NCI-H1436 treated with DMSO at 0.1 percent for 48 hours (cell line): ENCODE measurements at places on chromosomes 3 and 15.

GRCh38 chr3:65443739-65444446, 594.8 kb downstream of the MAGI1 start:
- no peak for DNase-seq

DNA sequence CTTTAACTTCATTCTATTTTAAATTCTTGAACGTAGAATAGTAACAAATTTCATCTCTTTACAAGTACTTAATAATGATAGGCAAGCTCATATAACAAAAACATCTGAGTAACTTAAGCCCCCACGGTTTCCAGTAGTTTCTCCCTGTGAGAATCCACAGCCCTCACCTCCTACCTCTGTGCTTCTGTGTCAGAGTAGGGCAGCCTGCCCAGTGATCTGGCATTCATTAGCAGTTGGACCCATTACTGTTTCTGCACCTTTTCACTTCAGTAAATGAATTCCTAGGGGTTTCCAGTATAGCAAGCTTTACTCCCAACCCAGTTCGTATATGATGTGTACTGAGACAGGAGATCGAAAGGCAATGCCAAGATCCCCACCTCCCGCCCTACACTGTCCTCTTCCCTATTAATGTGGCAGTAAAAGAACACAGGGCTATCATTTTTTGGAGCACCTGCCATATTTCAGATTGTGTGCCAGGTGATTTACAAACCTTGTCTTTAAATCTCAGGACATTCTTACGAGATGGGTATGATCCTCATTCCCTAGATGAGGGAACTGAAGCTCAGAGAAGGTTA, 40.8 kb downstream of the EIF2AK4 start:
- no peak for DNase-seq

GRCh38 chr3:66703501-66703900, 202.7 kb upstream of the LRIG1 start:
- no peak for DNase-seq

- DNase-seq, result no peak
These were observed 4.5 kb downstream of the RPS17 start for GRCh38 chr15:82535566-82536408.

DNA sequence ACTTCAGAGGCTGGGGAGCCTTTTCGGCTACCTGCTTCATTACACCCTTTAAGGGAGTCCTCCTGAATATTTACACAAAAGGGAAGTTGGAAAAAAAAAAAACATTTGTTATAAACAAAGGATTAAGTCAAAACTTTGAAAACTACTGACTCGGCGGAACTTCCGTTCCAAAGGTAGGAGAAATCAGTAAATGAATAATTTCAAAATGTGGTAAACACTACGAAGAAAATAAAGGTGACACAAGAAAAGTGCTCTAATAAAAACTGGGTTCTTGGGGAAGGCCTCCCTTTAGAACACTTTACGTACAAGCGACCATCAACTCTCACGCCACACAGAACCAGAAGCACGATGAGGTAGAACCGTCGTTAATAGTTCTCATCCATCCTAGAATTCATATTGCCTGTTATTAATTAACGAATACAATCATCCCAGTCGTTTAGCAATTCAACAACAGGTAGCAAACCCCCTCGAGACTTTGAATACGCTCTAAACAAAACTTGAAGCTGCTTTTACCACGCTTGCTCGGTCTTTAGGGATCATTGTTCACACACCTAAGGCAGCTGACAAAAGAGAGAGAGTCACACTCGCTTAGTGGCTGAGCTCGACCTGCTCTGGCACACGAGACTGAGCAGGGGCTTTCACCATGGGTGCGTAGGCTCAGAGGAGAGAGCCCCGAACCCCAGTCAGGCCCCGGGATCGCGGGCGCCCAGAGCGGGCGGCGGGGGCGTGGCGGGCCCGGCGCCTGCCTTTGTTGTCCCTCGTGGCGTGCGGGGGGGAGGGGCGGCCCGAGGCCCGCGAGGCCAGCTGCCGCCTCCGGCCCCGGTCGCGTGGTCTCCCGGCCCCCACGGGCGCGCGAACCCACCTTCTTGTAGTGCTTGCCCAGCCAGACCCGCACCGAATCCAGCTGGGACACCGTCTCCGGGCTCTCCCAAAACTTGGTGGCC, 680 bp downstream of the SMARCC1 start:
- no peak for DNase-seq

GRCh38 chr3:72724070-72724469, 124.2 kb downstream of the SHQ1 start:
- no peak for DNase-seq

GRCh38 chr3:125313060-125313635, 62.0 kb downstream of the ZNF148 start:
- no peak for DNase-seq

DNA sequence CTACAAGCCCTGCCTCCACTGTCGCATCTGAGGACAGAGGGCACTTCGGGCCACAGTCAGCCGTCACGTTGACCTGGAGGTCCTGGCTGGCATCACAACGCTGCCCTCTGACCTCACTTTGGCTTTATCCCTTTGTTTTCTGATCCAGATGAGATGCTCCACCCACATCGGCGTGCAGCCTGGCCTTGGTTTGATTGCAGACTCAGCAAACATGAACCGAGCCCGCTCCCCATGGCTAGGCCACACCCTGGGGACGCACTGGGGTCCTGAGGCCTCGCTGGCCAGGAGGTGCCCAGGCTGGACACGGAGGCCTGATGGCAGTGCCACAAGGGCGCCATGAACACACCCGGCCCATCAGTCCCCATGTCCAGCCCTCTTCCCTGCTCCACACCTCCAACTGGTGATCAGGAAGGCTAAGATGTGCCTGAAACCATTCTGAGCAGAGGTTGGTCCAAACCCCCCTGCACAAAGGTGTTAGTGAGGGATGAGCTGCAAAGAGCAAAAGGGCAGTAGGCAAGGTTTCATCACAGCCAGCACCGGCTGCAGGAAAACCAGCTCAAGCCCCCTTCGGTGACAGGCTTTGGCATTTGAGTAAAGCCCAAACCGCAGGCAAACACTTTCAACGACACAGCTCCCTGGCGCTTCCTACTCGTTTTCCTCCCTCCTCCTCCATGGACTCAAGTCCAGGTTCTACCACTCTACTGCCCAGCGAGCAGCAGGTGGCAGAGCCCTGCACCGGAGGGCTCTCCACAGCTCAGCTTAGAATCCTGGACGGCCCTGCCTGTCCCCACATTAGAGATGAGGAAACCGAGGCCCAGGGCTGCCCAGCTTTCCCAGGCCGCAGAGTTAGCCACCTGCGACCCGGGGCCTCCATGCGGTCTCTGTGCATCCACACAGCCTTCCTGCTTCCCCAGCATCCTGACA, 165.8 kb downstream of the NUP210 start:
- no peak for DNase-seq

DNA sequence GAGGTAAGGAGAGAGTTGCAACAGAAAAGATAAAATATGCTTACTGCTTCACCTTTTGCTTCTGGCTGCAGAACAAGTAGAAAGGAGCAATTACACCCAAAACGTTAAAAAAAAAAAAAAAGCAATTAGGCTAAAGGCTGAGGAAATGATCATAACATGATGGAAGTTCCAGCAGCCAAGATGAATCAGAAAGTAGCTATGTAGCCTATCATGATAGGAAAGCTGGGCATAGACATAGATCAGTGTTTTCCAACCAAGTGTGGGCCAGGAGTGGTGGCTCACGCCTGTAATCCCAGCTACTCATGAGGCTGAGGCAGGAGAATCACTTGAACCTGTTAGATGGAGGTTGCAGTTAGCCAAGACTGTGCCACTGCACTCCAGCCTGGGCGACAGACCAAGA, 52.6 kb downstream of the AGTR1 start:
- no peak for DNase-seq

- DNase-seq, result no peak
These were observed 11.7 kb upstream of the KPNA4 start for GRCh38 chr3:160577093-160577492.

- no peak for DNase-seq
These were observed 8.5 kb downstream of the CRBN start for GRCh38 chr3:3170998-3171397.

- DNase-seq, result no peak
These were observed 855 bp upstream of the ABHD5 start for GRCh38 chr3:43689766-43690399.

DNA sequence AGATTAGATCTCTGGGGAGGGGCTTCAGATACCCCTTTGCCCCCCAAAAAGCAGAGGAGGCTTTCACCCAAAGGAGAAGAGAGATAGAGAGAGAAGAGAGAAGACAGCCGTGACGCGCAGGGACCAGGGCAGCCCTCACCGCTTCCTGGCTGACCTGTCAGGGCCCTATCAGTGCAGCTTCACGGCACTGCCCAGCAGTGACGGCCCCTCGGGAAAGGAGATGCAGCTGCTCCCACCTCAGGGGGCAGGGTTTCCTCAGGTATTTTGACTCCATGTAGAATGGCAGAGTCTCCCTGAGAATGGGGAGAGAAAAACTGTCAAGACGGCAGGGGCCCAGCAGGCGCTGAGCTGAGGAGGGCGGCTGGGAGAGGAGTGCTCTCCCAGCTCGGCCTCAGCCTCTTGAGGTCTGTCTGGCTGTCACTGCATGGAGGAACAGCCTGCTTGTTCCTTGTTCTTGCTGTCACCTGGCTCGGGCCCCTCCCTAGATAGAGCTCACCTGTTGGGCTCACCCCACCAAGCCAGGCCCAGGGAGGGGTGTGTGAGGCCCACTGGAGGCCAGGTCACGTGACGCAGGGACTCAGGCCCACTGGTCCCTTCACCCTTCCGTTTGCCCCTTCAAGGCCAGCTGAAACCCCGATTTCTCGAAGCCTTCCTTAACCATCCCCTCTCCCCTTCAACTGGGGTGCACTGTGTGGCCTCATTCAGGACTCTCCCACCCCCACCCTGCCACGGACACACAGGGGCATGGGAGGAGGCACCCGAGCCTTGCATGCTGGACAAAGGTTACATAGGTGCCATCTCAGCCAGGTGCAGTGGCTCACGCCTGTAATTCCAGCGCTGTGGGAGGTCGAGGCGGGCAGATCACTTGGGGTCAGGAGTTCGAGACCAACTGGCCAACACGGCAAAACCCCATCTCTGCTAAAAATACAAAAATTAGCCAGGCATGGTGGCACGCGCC, 28.2 kb downstream of the LOXL1 start:
- no peak for DNase-seq

- peak; percentile 3 for DNase-seq
These were observed 283.8 kb upstream of the ROBO1 start for GRCh38 chr3:80051602-80051962.

GRCh38 chr3:126345641-126346460, 11.4 kb downstream of the KLF15 start:
- no peak for DNase-seq

DNA sequence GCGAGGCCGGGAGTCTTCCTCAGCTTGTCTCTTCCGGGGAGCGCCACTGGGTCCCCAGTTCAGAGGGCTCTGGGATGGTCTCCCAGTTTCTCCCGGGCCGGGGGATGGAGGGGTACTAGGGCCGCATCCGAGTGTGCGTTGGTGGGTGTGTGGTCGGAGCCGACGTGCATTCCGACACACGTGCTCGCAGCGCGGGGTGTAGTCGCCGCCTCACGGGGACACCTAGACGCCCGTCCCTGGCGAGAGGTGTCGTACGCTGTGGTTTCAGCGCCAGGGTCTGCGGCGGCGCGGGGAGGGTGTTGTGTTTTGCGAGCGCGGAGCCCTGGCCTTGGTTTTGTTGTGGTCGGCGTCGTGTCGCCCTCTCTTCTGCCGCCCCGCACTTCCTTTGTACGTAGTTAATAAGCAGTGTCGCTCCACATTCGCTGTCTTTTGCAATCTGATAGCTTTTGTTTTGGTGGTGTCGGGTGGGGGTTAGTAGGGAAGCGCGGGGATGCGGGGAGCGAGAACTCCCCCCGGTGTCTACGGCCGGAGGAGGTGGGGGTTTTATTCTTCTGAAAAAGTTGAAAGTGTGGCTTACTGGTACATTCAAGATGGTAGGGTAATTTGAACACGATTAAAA, 2.2 kb downstream of the IGF1R start:
- DNase-seq, result no peak

- no peak for DNase-seq
These were observed 92.8 kb downstream of the GOLIM4 start for GRCh38 chr3:168002786-168003368.

- DNase-seq, result no peak
These were observed 19.7 kb downstream of the PLSCR2 start for GRCh38 chr3:146449613-146450012.
